ENCODE measurements at places on chromosomes 11 and 22.

DNA sequence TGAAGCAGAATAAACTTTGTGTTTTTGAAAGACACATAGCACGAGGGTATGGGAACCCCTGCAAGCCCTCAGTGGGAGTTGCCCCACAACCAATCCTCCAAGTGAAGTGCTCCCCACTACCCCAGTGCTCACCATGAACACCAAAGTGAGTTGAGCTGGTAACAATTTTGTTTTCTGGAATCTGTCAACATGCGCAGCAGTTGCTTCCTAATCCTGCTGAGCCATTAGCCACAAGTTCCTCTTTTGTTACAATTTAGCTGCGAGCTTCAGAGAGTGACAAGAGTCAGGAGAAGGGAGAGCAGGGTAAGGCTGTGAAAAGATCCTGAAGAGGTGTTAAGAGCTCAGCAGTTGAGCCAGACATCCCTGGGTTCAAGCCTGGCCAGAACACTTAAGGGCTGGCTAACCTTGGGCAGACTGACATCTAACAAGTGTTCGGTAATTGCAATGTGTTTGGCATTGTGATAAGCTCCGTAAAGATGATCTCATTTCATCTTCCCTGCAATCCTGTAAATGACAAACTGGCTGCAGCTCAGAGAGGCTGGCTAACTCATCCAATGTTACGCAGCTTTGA, 24.1 kb upstream of the ASPHD2 start:
- no peak for DNase-seq

DNA sequence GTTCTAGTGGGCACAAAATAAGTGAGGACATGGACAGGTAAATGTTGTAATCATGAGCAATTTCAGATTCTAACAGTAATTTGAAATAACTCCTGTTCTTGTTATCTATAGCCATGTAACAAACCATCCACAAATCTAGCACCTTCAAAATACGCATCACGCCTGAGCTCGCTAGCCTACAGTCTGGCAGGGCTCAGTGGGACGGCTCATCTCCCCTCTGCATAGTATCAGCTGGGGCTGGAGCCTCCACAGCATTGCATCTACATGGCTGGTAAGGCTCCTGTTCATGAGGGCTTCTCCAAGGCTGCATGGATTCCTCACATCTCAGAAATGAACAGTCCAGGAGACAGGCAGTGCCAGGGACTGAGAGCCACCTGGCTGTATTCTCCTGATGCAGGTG, 112.6 kb downstream of the KCNQ1 start:
- no peak for DNase-seq

- no peak for DNase-seq
These were observed 20.8 kb upstream of the JAM3 start for GRCh38 chr11:134048028-134048427.

DNA sequence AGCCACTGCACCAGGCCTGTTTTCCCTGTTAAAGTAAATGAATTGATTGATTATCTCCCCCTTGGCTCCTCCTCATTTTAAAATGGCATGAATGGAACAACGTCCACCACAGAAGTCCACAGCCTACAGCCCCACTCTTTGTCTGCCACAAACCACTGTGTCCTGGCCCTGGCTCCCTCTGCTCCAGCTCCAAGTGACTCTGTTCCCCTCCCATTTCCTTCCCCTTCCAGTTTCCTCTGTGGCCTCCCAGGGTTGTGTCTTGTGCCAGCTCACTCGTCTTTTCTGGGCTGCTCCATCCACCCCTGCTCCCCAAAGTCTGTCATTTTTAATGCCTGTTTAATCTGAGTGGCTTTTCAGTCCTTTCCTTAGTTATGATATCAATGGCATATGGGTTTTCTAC, 52.4 kb upstream of the CD5 start:
- no peak for DNase-seq
